Glutamatergic neuron (in vitro differentiated cells): ENCODE measurements at places on chromosomes 4 and X.
A peak's percentile ranks its signal among the peaks of the same experiment; 100 is the strongest.

DNA sequence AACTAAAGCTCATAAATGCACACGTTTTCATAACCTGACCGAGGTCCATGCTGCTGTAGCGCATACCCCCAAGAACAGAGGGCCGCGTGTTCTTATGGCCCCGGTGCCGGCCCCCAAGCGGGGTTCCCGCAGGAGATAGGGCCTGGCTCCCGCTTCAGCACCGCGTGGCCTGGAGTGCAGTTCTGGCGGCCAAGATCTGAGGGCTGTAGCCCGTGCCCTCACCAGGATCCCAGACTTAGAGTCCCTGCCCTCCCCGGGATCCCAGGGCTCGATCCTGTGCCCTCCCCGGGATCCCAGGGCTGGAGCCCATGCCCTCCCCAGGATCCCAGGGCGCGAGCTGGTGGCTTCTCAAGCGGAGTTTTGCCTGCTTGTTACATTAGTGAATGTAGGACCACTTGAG, 1.0 kb upstream of the GRPEL1 start:
- DNase-seq, result no peak

- no peak for DNase-seq
Observed at GRCh38 chr4:56906489-56907393, 959 bp upstream of the REST start.

DNA sequence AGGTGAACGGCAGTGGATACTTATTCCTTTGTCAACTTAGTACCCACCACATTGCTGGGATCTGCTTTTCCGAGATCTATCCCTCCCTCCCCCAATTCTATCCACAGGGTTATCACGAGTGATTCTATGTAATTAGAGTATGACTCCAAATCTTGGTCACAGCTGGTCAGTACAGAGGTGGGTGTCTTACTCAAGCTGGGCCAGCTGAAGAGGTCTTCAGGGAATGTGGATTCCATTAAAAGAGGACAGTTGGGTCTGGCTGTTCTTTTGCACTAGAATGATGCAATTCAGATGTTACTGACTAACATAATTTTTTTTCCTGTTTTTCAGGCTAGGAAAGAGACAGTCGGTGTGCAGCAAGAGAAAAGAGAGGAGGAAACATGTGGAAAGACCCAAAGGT, 92.3 kb downstream of the HS3ST1 start:
- no peak for DNase-seq

DNA sequence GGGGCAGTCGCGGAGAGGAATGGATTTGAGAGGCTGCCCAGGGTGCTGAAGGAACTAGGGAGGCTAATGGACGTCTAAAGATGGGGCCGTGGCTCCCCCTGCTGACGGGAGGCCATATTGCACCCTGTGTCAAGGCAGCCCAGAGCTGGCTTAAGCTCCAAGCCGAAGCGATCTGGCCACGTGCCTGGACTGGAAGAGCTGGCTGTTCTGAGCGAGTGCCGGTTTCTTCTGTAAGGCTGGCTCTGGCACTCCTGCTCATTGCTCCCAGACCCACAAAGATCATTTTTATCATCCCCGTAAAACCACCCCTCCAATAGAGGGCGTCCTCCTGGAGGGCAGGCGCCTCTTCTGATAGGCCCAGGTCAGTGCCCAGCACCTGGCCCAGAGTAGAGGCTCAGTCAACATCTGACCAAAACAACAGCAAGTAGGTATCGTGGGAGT, 5.6 kb downstream of the PNCK start:
- DNase-seq, result peak; percentile 87

GRCh38 chr4:74190919-74191397, 33.0 kb downstream of the MTHFD2L start:
- DNase-seq, result no peak

GRCh38 chr4:3630598-3631543, 98.6 kb upstream of the LRPAP1 start:
- DNase-seq, result no peak

DNA sequence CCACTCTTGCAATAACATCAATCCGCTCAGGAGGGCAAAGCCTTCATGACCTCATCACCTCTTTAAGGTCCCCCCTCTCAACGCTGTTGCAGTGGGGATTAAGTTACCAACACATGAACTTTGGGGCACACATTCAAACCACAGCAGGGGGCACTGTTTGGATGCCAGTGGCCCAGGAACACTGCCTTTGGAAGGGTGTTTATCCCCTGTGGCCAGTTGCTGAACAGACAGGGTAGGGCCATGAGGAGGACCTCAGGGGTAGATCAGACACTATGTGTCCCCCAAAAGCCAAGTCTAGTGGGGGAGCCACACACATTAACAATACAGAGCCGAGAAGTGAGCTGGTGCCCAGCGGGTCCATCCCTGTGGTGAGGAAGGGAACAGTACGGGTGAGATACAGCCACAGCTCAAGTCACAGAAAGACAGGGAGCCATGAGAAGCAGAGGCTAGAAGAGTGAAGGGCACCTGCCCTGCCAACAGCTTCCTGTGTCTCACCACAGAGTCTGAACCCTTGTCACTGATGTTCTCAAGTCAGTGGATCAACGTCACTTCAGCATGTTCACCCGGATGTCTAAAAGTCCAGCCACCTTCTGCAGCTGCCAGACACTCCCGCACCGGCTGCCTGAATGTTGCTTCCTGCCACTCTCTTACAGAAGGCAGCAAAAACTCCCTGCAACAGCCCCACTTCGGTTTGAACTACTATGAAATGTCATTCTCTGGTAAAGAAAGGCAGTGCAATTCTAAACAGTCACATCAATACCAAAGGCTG, 19.9 kb upstream of the MXD4 start:
- DNase-seq, result peak; percentile 7
